GF-D8 (cell line): ENCODE measurements at places on chromosomes 5 and 9.

GRCh38 chr5:41856644-41857491 lies 13.4 kb downstream of the OXCT1 start:
- DNase-seq: no peak

GRCh38 chr5:67287510-67288268 lies 91.1 kb upstream of the CD180 start:
- DNase-seq: no peak

GRCh38 chr9:9483175-9483574 lies 1129.6 kb downstream of the PTPRD start:
- DNase-seq: no peak

DNA sequence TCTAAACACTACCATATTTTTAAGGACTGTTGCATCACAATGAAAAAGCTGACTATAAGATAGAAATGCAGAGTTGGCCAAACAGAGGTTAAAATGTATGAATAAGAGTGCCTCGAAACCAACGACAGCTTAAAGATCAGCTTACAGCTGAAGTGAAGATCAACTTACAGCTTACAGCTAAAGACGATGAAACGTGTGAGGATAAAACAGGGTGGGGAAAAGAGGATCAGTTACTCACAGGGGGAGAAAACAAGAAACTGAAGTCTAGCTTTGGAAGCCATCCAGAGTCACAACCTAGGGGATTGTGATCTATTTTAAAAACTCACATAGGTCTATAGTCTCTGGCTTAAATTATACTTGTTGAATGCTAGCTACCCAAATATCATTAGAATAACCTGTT lies 220.0 kb downstream of the SNCAIP start:
- no peak for DNase-seq

DNA sequence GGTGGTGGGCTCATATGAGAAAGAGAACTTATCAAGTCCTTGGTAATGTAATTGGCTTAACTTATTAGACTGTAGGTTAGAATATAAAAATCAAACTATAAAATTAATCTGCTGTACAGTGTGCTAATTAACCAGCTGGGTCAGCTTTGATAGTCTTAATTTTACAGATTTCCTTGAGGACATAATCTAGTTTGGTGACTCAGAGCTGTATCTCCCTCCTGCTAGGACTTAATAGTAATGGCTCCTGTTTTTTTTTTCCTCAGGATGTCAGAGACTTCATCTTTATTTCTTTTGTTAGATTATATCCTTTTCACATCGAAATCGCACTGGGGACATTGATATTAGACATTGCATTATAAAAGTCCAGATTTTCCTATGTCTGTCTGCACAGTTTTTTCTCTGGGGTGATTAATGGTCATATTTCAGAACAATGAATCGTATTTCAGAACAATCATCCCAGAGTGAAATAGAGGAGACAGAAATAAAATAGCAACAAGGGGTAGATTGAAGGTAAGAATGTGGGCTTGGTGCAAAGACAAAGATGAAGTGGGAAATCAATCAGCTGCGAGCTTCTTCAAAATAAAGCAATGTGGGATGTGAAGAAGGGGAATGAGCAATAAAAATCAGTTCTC lies 346.4 kb upstream of the RIOK2 start:
- no peak for DNase-seq

DNA sequence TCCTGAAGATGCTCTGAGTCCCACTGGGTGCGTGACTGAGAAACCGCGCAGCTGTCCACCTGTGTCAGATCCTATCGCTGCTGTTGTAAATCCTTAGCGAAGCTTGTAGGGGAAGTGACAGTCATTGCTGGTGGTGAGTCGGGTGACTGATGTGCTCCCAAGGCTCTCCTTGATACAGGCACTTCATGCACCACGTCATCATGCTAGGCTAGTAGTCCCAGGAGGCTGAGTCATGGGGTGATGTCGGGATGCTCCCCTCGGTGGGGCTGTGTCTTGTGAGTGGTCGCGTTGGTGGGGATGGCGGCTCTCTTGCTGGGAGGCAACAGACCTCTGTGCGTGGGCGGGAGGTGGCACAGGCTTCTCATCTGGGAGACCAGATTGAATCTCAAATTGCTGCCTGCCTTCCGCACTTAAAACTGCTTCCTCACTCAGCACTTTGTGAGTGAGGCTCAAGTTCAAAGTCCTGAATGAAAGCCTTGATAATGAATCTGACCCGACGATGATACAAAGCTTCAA lies 84.7 kb downstream of the CSNK1A1 start:
- DNase-seq: no peak

DNA sequence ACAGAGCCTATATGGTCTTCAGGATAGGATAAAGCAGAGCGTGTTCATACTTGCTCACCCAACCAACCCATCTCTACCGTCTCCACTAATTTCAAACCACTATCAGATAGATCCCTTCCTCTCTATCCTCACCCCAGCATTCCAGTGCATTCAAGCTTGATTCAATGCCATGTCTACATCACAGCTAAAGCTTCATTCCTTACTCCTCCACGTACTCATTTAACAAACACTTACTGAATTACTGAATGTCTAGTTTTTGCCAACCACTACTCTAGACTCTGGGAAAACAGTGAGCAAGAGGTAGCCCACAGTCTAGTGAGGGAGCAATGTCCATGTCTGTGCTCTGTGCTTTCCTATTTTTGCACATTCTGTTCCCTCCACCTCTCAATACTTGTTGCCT lies 163.5 kb upstream of the MSX2 start:
- no peak for DNase-seq

DNA sequence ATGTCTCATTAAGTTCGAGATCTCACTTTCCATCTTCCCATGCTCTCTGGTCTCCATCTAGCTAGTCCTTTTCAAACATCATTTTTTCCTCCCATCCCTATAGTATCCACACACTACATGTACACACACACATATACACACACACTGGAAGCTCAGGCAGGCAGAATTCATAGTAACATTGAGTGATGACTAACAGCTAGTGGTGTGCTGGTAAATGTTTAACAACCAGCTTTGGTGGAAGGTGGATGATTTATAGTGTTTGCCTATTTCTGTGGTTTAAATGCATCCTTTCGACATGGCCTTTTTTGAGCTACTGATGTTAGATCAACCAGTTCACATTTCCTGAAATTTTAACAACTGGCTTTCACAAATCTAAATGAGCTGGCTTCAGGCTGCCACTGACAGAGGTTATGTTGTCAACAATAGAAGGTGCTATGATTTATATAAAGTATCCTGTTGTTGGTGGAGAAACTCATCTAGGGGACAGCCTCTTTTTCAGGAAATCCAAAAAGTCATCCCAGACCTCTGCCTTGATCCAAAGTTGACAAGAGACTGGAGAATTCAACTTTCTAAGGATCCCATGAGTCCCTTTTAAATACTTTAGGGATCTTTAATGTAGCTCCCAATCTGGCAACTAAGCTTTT lies 117.8 kb downstream of the CCDC192 start:
- DNase-seq: no peak

DNA sequence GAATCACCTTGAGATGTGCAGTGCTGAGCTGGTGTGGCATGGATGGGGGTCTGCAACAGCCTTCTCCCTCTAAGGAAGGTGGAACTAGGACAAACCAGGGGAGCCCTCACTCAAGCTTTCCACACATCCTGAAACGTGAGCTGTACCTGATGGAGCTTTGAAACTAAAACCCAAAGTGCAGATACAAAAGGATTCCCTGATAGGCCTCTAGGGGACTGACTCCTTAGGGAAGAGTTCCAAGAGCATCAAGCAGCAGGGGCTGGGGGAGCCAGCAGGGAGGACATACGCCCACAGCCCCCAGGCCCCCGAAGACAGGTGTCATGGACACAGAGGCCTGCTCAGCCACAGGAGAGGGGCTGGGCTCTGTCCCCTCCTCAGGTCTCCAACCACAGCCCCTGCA lies 17.7 kb downstream of the ARHGEF37 start:
- no peak for DNase-seq

- no peak for DNase-seq
Measured at GRCh38 chr9:81619353-81620001, 69.9 kb downstream of the TLE1 start.

DNA sequence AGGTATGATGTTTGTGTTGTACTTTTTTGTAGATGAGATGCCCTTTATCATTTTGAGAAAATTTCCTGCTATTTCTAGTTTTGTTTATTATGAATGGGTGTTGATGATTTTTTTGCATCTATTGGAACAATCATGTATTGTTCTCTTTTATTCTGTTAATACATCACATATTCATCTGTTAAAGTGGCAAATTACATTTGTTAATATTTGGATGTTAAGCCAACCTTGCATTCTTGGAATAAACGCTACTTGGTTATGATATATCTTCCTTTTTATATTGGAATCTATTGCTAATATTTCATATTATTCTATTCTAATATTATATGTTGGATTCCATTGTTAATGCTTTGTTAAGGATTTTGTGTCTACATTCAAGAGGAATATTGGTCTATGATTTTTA lies 24.6 kb upstream of the BNIP1 start:
- DNase-seq: no peak

DNA sequence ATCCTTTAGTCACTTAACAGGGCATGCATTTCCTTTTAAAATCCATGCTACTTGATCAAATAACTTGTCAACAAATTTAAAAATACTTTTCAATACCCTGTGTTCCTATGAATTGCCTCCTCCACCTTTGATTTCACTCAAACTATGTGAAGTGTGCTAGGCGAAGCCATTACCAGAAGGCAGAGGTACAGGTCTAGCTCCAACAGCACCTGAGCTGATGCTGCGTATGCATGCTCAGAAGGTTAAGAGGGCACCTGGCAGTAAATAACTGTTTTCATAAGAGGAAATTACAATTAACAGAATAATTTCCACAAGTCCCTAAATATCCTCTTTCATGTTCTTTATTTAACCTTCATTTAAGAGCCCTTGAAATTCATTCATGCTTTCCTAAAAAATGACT lies 251.8 kb downstream of the EFNA5 start:
- DNase-seq: no peak

DNA sequence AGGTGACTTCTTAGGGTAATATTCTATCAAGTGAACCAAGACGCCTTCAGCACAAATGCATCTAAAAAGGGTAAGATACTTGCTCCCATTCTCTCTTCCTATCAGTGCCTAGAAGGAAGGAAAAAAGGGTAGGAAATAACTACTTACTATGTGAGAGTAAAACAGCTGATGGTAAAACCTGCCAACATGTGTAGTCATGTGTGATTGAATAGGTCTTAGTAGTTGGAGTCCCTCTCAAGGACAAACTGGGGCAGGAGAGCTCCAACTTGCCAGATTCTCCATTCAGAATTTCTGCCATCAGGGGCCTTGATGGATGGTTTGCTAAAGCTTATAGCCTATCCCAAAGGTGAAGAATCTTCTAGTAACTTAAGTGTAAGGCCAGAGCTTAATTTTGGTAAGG lies 5.2 kb downstream of the TSC1 start:
- no peak for DNase-seq

DNA sequence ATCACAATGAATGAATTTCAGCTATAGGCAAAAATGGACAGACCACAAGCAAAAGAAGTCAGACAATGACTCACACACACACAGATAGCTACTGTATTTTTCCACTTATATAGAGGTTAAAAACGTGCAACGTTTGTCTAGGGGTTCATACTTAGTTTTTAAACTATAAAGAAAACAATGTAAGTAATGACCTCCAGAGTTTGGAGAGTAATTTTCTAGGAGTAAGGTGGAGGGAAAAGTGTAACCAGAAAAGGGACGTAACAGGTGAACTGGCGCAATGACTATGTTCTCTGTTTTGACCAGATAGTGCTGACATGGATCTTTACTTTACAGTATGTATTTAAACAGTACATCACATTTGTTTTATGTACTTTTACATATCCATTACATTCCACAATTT lies 51.1 kb downstream of the FNIP1 start:
- DNase-seq: no peak

- DNase-seq: no peak
Measured at GRCh38 chr5:4518903-4519672, 621.0 kb upstream of the ADAMTS16 start.

DNA sequence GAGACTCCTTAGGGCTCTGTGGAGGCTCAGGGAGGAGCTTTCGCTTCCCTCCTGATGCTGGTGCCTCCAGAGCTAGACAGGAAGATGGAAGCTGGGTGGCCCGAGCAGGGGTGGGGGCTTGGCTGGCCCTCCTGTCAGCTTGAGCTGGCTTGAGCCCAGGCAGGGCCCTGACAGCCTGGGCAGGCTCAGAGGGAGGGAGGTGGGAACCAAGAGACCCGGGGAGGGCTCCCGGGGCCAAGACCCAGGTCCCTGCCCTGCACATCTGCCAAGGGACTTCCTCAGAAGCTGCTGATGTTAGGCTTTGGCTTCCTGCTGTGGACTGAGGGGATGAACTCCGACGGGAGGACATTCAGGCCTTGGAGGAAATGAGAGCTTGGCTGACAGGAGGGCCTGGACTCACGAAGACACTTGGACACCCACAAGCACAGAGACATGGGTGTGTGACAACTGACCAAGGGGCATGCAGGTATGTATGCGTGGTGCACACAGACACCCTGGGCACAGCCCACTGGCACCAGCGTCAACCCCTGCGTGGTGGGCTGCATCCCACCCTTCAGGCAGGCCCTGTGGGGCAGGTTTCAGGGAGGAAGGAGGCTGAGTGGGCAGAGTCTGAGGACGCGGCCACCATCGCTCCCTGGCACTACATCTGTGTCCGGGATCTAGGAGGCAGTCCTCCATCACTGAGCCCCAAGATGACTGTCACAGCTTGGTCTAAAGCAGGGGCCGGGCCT lies 1.7 kb upstream of the LTC4S start:
- no peak for DNase-seq

- DNase-seq: no peak
Measured at GRCh38 chr9:1875921-1876448, 139.2 kb upstream of the SMARCA2 start.

DNA sequence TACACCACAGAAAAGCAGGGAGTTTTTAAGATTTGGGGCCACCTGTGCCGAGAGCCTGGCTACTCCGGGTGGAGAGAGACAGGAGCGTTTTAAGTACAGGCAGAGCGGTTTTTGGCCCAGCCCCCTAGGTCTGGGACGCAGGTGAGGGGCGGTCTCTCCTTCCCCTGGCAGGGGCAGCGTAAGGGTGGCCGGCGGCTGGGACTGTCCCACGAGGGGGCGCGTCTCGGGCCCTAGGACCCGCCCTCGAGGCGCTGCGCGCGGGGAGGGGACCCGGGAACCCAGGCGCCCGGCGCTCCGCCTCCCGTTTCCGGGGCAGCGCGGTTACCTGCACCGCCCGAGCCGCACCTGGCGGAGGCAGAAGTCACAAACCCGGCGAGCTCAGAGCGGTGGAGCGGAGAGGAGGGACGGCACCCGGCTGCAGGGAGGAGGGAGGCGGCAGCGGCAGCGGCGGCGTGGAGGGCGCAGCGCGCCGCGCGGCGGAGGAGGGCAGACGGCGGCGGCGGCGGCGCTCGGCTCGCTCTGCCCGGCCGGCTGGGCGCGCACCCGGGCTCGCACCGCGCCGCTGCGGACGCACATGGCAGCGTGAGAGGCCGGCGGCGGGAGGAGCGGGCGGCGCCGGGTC lies at the start of gene WWC1:
Gene WWC1, plus strand, starts transcription at position 304 of the 622 bp plus-strand sequence. CDS start 508 bp downstream, outside the sequence.
- peak; percentile 4 for DNase-seq

GRCh38 chr9:37454238-37454637 lies 11.0 kb downstream of the ZBTB5 start:
- DNase-seq: no peak

DNA sequence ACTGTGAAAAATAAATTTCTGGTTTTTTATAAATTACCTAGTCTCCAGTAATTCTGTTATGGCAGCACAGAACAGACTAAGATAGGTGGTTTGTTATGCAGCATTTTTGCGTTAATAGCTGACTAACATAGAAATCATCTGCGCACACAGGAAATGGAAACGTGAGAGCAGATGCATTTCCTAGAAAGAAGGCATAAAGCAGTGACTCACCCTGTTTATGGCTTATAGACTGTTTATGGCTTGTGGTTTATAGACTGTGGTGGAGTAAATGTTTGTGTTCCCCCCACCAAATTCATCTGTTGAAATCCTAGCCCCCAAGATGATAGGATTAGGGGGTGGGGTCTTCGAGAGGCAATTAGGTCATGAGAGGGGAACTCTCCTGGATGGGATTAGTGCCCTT lies 18.3 kb upstream of the OSMR start:
- no peak for DNase-seq
